Renal pelvis (tissue), 12 donors: ENCODE measurements at places on chromosomes 1 and 21.

- DNase-seq: peak; percentile 22
These were observed 491 bp downstream of the PER3 start for GRCh38 chr1:7784492-7785071.

DNA sequence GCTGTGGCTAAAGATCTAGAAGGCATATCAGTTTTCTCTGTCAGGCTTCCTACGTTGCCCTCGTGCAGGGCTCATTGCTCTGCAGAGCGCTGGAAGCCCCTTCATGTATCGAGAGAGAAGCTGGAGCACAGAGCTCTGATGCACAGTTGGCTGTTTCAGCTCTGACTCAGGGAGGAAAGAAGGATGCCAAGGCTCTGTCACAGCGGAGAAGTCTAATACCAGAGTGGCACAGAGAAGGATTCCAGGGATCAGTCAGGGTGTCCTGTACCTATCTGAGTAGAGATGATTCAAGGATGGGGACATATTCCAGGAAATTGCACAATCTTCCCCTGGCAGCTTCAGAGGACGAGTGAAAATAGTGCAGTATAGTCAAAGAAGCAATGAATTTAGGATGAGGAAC is 179.2 kb upstream of the FMN2 start:
- DNase-seq: no peak

DNA sequence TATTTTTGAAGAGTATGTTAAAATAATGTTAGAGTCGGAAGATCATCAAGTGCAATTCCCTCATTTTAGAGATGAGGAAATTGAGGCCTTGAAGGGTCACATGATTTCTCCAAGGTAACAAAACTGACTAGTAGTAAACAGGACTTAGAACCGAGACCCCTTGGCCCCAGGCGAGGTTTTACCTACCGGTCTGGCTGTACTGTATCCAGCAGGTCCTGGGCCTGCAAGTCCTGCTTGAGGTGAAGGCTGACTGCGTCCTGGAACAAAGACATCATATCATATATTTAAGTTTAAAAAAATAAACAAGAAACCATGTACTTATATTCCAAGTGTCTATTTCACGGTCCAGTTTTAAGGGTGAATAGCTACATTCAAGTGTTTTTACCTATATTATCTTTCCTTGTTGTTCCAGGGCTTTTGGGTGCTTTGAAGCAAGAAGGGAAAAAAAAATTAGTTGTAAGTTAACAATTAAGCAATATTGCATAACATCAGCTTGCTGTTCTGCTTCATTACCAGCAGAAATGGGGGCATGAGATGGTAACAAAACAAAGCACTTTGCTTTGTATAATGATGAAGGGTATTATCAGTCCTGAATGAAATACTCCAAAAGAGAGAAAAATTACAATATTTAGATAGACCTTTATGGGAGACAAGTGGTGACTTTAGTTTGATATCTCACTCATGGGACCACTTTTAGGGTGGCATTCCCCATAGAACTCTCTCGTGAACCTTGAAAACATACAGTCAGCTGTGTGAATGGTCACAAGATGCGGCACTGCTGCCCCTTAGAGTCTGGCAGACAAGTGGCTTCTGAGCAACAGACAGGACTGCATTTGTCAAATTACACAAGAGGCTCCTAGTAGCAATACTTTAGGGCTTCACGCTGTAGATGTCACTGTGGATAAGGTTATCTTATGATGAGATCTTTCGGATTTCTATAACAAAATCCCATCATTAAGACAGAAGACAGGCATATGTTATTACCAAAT is 29.8 kb upstream of the CFAP298 start:
- no peak for DNase-seq

DNA sequence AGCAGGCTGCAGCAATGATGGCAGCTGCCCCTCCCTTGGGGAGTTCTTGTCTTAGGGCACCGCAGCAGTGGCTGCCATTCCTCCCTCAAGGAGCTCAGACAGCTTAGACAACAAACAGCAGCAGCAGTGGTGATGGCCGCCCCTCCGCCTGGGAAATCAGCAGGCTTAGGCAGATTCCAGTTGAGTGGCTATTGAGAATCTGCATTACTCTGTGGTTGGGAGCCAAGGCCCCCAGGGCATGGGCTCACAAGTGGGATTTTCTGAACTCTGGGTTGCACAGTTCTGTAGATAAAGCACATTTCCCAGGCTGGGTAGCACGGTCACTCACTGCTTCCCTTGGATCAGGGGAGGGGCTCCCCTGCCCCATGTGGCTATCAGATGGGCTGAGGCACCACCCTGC is 1280.7 kb upstream of the TMPRSS15 start:
- no peak for DNase-seq

- DNase-seq: no peak
These were observed 55.9 kb downstream of the SETD4 start for GRCh38 chr21:36004441-36004840.

DNA sequence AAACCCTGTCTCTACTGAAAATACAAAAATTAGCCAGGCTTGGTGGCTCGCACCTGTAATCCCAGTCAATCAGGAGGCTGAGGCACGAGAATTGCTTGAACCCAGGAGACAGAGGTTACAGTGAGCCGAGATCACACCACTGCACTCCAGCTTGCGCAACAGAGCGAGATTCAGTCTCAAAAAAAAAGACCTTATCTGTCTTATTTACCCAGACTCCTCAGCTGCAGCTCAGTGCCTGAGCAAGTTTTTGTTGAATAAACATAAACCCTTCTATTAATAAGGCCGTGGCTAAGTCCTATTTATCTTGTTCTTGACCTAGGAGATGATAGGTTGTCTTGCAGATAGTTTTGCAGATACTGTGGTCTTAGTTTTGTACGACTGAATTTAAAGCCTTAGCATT is 136.4 kb upstream of the TMEM51 start:
- DNase-seq: no peak
